NCI-H2227 treated with DMSO at 0.1 percent for 48 hours (cell line): ENCODE measurements at places on chromosomes 13 and 19.

DNA sequence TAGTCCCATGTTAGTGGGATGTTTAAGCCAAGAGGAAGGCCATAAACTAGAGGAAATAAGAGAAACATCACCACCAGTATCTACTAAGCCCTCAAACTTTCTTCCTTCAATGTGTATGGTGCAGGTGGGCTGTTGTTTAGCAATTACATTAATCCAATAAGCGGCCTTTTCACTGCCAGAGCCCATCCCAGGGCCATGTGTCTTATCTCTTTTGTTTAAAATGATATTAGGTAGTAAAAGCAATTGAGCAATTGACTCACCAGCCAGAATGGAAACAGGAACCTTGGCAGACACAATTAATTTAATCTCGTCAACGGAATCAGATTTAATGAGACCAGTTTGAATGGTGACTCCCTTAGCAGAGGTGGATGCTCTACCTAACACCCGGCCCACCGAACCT is 1503.5 kb downstream of the UQCRFS1 start:
- no peak for DNase-seq

- DNase-seq: no peak
Observed at GRCh38 chr13:112756081-112756480, 66.2 kb downstream of the ATP11A start.

DNA sequence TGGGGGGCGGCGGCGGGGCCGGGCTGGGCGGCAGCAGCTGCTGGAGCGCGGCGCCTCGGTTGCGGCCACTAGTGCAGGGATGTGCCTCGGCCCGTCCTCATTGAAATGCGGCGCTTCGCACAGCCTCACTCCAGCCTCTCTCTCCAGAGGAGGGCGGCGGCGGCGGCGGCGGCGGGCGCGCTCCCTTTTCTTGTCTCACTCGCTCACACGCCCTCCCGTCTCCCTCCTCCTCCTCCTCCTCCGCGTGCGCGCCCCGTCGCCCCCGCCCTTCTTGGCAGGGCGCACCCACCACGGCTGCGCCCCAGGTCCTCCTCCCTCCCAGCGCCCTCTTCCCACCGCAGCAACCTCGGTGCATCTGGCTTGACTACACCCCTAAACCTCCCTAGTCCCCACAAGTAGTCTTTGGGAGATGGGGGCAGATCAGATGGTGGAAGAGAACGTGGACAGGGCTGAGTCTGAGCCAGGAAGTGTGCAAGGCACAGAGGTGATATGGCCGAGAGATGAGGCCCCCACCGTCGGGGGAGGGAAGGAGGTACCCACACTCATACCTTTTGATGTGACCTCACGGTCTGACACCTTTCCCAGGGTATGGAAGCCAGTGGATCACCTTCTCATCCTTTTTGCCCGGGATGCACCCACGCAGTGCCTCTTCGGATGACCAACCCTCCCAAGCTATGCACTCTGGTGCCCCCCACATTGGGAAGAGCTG is at the start of gene DCLK1:
Gene DCLK1, minus strand, starts transcription at position 161 of the 709 bp plus-strand sequence.
- DNase-seq: peak; percentile 19

DNA sequence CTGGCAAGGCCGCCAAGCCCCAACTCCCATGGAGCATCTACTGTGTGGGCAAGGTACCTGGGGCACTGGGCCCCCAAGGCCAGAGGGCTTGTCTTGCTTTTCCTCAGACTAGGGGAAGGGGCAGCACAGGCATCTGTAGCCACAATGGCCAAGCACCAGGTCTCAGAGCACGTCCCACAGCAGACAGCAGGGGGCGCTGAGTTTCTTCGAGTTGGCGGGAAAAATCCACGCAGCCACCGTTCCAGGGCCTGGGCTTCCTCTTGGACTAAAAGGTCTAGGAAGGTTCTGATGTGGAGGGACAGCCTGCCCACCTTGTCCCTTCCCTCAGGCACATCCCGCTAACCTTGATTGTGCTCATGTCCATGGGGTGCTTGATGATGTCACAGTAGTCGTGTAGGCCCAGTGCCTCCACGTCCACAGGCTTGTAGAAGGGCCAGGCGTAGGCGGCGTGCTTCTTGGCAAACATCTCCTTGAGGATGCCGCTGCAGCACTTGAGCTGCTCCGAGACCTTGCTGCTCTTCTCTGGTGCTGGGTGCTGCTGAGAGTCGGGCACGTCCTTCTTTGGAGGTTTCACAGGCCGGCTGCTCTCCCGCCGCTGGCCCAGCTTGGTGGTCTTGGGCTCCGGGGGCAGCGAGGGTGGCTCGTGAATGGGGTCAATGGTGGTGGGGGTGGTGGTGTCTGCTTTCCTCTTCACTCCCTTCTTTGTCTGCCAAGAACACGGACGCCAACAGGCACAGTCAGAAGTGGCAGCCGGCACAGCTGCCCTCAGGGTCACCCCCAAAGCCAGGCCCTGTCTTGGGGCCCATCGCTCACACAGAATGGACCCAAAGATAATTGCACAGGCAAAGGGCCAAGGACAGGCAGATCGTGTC is 32.0 kb upstream of the EPHX3 start:
- no peak for DNase-seq
